KG1 (cell line): ENCODE measurements at places on chromosomes 1 and 21.

DNA sequence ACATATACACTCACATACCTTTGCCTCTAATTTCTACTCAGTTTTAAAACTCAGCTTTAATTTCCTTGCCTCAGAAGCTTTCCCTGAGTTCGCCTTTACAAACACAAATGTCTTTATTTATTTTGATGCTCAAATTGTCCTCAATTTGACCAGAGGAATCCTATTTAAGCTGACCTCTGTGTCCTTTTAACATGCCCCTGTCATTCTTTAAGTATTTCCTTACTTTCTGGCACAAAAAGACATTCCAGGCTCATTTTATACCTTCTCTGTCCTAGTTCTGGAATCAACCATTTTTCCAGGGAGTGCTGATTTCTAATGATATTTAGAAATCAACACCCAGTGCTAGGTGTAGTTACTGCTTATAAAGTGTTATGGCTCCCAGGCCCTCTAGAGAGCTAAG lies 82.5 kb downstream of the OSBPL9 start:
- DNase-seq: no peak

DNA sequence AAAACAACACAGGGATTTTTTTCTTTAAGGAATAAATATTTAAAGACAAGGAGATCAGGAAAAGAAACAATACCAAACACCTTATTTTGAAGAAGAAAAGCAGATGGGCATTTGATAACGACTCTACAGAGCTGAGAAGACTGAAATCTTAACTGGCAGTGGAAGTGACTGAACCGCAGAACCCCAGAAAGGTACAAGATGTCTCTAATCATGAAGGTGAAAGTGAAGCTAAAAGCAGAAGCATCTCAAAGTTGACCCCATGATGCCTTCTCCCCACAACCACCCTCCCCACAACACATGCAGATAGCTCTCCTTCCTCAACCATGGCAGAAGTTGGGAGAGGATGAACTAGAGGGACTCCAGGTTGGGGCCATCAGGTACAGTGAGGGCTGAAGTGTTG lies 129.6 kb downstream of the ZNF648 start:
- no peak for DNase-seq

- DNase-seq: no peak
Measured at GRCh38 chr1:1038694-1039093, 18.8 kb downstream of the AGRN start.

DNA sequence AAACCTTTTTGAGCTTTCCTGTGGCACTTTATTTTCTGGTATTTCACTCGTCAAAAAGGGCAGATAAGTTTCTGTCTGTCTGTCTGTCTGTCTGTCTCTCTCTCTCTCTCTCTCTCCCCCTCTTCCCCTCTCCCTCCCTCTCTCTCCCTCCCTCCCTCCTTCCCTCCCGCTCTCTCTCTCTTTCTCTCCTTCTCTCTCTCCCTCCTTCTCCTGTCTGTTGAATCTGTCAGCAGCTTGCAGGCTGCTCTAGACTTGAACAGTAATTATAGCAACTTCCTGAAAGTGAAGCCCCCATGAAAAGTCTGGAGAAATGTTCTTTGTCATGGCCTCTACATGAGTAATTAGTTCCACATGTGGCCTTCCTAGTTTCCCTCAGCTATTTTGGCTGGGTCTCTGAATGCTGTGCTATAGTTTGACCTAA lies 275.2 kb upstream of the C1orf105 start:
- no peak for DNase-seq

DNA sequence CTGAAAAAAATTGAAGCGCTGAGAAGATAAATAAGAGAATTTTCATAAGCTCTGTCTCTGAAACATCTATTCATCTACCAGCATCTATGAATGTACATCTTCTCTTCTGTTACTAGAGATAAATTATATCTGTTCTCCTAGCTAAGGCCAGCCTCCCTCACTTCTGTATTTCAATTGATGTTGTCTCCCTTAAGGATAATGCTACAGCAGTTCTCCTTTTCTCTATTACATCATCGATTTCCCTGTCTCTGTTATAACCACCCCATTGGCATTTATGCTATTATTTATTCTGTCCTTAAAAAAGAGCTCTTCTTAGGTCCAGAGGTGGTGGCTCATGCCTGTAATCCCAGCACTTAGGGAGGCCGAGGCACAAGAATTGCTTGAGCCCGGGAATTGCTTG lies 42.9 kb upstream of the TMCO2 start:
- no peak for DNase-seq

GRCh38 chr21:36532769-36533467 lies 53.0 kb upstream of the CLDN14 start:
- no peak for DNase-seq

GRCh38 chr21:35336534-35336933 lies 287.4 kb upstream of the RUNX1 start:
- no peak for DNase-seq

GRCh38 chr1:7550261-7550865 lies 220.7 kb upstream of the VAMP3 start:
- DNase-seq: no peak

DNA sequence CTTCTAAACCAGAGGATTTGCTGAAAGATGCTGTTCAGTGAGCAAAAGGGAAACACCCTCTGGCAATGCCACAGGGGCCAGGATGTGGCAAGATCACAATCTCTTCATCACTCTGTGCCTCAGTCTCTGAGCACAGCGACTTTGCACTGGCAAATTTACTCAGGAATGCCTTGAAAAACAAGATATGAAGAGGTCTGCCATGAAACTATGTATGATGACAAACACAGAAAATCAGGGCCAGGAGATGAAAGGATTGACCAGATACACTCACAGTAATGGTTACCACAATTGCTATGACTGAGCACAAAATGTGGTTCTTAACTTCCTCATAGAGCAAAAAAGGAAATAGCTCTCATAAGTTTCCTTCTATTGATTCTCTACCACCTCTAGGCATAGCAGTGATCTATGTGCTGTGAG lies 5.8 kb downstream of the TTC13 start:
- DNase-seq: peak; percentile 41

DNA sequence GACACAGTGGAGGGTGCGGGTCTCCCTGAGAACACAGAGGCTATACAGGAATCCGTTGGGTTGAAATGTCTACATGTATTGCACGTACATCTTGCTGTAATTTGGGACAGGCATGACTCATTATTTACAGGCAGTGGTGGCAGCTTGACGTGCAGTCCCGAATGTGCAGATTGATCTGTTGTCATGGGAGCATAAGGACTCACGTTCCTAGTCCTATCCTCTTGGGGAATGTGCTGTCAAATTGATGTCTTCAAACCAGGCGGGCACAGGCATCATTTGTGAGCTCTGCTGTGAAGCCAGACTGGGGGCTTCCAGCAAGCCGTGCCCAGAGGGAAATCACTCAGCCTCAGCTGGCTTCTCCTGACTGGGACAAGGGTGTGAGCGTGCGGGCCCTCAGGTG lies 40.5 kb downstream of the S100B start:
- no peak for DNase-seq

DNA sequence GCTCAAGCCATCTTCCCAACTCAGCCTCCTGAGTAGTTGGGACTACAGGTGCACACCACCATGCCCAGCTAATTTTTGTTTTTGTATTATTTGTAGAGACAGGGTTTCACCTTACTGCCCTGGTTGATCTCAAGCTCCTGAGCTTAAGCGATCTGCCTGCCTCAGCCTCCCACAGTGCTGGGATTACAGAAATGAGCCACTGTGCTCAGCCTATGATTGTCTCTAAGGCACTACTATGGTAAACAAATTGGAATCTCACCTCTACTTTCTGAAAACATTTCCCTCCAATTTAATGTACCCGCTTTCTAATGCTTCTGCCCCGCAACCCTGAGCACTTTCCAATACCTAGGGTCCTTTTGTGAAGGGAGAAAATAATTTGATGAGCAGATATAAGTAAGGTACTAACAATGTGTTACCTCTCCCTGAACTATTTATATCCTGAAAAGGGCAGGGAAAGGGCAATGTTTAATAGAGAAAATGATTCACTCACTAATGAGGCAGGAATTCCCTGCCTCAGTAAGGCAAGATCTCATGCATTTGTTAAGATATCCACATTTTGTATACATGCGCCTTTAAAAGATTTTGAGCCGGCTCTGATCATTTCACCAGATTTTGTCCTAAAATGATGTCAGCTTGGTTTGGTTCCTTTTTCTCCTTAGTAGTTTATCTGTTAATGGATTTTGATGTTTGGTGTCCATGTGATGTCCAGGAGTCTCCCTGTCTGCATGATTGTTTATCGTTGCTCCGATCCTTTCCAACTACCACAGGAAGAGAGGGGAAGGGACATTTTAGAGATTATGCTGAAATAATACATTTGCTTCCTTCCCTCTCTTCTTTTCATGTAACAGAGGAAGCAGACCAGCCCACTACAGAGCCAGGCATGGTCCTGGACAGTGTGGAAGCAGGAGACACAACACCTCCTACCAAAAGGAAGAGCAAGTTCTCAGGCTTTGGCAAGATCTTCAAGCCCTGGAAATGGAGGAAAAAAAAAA lies 47.3 kb upstream of the RCC1 start:
- DNase-seq: no peak

GRCh38 chr1:103180660-103181059 lies 72.3 kb upstream of the COL11A1 start:
- DNase-seq: no peak

GRCh38 chr1:204001166-204001901 lies 71.6 kb upstream of the SOX13 start:
- DNase-seq: no peak

DNA sequence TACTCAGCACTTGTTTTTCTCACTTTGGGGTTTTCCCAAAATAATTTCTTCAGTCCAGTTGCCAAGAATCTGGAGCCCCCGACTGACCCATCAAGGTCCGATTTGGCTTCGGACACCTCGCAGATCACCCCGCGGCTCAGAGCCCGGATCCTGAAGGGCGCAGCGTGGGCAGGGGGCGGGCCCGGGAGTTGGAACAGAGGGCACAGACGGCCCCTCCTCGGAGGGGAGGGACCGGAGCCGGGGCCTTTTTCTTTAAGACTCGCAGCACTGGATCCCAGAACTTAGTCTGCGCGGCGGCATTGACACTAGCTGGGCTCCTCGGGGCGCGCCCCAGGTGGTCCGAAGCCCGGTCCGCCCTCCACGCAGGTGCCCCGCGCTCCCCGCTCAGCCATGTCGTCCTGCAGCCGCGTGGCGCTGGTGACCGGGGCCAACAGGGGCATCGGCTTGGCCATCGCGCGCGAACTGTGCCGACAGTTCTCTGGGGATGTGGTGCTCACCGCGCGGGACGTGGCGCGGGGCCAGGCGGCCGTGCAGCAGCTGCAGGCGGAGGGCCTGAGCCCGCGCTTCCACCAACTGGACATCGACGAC lies at the start of gene CBR3:
CBR3 (plus strand) TSS at position 277 of the 588 bp plus-strand sequence; CDS start at position 391, 114 bp downstream.
- DNase-seq: no peak

- DNase-seq: no peak
Measured at GRCh38 chr21:37562920-37563640, 196.5 kb downstream of the DYRK1A start.

- DNase-seq: no peak
Measured at GRCh38 chr1:53622531-53622930, 116.4 kb downstream of the GLIS1 start.

DNA sequence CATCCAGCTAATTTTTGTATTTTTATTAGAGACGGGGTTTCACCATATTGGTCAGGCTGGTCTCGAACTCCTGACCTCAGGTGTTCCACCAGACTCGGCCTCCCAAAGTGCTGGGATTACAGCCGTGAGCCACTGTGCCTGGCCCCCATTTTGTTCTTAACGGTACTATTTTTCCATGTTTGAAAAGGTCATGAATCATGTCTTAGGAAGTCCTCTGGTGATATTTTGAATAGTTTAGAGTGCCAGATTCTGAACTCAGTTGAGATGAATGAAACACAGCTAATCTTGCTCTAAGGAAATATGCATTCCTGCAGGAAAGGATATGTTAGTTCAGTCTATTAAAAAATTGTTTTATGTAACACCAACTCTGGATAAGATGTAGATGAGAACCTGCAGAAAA lies 62.6 kb upstream of the ATP2B4 start:
- DNase-seq: no peak

DNA sequence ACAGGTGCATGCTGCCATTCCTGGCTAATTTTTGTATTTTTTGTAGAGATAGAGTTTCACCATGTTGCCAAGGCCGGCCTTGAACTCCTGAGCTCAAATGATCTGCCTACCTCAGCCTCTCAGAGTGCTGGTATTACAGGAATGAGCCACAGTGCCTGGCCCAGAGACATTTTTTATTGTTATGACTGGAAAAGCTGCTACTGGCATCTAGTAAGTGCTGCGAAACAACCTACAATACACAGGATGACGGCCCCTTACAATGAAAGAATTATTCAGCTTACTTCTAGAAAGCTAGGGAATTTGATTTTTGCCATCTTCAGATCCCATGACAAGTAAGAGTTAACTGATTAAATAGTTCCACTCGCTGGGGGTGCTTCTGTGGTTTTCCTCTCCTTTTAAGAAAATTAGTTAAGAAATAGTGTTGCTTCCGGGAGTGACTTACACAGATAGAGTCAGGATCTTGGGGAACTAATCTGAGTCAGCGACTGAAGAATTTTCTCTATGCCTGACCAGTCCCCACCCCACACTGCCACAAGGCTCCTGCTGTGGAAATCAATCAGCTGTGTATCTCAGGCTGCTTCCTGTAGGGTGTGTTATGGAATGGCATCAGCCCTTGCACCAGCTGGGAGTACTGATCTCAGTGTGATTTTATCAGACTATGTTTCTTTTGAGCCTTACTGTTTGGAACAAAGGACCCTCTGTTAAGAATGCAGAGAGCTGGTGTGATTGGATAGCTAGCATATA lies 93.0 kb upstream of the BMP8A start:
- DNase-seq: no peak

DNA sequence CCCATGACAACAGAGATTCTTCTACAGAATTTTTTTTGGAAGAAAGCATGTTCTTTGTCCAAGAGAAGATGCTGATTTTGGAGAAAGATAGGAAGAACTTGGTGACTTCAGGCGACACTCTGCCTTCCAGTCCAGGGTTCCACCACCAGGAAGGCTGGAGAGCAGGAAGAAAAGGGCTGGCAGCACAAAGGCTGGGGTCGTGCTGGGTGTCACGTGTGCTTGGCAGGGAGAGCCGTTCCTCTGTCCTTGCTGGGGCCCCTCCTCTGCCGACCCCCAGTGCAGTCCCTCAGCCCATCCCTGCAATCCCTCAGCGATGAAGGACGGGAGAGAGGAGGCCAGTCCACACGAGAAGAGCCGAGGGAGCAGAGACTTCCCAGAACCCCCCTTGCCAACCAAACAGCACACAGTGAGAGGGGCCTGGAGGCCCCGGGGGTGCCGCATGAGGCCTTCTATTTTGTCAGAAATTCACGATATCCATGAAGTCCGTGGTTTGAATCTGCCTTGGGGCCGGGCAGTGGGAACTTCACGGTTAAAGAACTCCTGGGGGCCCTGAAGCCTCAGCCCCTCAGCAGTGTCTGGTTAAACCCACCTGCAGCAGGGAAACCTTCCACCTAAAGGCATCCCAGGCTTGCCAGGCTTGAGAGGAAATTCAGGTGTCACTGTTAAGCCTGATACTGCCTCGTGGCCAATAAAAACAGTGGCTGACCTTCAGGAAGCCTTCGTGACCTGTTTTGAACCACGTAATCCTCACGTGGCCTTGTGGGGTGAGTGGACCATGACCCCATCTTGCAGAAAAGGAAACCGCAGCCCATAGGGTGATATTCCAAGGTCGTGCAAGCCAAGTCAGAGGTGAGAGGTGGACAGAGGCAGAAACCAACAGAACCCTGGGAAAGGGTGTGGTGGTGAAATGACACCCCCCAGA lies 3.4 kb downstream of the KRTAP10-12 start:
- no peak for DNase-seq
